Dermis blood vessel endothelial cell (primary cell): ENCODE measurements at places on chromosomes 5 and 9.

DNA sequence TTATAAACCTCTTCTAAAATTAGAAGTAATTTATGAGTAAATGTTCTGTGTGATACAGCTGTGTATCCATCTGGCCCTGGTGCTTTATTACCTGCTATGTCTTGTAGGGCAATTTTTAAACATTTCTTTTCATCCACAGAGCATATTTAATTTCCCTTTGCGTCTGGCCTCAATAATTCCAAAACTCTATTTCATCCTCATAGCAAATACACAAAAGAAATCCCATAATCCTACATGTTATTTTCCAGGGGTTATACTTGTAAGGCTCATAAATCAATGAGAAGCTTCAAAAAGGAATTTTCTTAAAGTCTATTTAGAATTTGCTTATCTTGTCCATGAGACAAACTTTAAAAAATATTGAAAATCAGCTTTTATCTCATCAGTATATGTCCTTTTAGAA is 167.0 kb downstream of the TTC39B start:
- DNase-seq: no peak

GRCh38 chr9:97501972-97502221 is 431 bp downstream of the TMOD1 start:
- DNase-seq: peak; percentile 23

- DNase-seq: no peak
Observed at GRCh38 chr9:109585796-109586195, 87.7 kb upstream of the PTPN3 start.

DNA sequence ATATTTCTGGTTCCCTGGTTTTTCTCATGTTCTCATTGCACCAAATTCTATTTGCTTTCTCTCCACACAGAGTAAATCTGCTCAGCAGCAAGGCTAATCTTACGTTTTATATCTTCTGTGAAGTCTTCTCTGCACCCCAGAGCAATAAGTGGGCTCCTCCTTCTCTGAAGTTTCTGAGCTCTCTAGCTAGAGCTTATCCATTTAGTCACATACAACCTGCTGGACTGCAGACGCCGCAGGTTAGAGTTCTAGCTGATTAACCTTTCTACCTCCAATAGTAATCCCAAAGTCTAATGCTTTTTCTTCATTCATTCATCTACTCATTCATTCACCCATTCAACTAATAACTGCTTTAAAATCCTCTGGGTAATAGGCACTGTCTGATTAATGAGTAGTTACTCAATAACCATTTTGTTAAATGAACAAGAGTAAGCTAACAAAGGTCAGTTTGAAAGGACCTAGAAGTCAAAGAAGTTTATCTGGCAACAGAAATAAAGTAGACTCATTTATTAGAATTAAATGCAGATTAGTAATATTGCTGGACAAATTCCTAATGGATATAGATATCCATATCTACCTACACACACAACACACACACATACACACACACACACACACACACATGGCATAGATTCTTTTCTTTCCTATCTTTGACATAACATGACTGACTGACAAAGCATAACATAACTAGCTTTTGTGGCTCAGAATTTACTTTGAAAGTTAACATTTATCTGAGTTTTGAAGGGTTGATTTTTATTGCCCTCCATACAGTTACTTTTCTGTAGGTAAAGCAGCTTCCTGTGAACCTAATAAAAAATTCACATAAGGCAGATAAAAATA is 984.6 kb upstream of the SEMA6A start:
- DNase-seq: no peak

DNA sequence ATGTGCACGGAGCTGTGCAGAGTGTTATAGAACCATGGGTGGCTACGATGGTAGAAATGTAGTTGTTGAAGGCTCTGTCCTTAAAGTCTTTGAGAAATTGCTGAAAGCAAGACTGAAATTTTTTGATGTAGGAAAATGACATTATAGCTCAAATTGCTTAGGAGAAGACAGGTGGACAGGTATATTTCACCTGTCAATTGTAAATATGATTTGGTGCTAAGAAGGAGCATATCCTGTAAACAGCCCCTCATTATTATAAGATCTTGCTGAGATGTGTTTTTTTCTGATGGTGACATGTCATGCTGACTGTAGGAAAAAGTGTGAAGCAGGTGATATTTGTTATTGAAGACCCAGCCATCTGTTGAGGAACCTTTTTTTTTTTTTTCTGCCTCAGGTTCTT is 377.9 kb downstream of the PSAT1 start:
- DNase-seq: no peak

DNA sequence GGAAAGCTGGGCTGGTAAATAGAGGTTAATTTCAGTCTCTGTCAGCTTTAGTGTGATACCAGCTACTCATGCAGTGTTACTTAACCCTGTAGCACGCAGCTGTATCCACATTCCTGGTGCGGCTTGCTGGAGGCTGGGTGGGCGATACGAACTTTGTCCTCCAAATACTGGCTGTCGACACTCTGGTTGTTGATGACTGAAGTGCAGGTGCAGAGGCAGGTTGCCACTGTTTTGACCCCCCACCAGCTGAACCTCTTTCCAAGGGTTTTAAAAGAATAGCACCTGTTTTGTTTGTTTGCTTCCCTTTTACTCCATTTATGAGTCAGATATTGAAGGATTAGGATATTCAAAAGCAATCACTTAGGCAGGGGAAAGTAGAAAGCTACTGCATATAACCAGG is 4.4 kb upstream of the RABGAP1 start:
- DNase-seq: no peak

DNA sequence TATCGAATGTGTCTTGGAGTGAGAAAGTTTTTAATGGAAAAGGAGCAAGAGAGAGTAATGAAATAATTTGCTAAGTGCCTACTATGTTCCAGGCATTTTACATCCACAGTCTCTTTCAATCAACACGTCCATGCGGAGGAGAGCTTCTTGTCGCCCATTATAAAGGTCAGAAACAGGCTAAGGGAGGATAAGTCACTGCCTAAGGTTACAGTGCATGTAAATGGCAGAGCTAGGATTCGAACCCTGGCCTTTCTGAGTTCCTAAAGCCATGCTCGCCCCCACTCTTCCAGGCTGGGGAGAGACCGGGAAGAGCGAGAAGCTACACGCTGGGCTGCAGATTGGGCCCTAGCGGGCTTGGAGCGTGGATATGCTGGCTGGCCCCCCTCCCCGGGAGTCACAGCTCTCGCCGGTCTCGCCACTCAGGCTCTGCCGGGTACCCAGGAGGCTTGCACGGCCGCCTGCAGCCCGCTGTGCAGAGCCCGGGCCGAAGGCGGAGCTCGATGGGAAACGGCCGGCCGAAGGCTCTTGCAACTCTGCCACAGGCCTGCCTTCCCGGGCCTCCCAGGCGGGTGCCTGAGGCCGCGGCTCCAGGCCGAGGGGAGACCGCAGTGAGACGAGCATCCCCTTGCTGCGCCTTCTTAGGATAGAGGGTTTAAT is 775 bp upstream of the LHX2 start:
- DNase-seq: peak; percentile 32
